ENCODE measurements at places on chromosomes 6 and 20.

DNA sequence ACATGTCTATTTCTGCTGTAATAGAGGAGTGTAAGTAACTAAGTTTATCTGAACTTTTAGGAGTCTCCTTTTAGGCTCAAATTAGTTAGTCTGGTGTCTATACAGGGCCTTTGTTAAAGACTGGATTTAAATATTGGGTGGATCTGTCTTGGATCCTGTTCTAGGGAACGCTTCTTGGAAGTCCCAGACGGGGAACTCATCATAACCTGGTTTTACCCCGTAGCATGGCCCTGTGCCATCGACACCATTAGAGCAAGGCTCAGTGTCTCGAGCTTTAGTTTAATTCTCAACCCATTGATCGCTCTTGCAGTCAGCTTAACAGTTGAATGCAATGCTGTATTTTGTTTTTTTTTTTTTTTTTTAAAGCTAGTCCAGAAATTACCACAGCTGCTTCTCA, 89.9 kb downstream of the CARMIL1 start:
- DNase-seq: no peak

DNA sequence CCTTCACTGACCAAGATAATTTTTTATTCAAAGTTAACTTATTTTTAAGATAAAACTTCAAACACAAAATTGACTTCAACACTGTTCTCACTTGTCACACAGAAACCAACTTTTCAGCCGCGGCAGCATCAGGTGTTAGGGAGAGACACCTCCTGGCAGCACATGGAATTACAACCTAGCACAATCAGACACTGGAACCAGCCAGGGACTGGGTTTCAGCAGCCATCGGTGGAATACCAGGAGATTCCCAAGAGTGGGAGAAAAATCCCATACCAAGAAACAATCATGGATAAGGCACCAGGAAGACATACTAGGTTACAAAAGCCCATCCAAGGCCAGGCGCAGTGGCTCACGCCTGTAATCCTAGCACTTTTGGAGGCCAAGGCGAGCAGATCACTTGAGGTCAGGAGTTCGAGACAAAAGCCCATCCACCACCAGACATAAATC, 70.0 kb downstream of the SNX5 start:
- peak; percentile 79 for DNase-seq

DNA sequence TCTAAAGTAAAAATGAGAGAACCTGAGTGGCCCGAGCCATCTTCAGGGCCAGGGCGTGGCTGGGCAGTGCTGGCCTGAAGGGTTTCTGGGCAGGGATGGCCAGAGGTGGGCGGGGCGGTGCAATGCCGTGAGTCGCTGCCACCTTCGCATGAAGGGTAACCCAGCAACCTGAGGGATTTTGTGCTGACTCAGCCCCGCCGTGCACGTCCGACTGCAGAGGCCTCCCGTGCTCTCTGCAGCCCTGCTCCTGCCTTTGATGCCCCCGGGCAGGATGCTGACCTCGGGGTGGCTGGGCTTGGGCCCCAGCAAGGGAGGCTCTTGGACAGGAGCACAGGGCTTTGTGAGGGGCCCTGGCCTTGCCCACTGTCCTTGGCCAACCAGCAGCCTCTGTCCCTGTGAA, 81.7 kb upstream of the GATA5 start:
- no peak for DNase-seq

DNA sequence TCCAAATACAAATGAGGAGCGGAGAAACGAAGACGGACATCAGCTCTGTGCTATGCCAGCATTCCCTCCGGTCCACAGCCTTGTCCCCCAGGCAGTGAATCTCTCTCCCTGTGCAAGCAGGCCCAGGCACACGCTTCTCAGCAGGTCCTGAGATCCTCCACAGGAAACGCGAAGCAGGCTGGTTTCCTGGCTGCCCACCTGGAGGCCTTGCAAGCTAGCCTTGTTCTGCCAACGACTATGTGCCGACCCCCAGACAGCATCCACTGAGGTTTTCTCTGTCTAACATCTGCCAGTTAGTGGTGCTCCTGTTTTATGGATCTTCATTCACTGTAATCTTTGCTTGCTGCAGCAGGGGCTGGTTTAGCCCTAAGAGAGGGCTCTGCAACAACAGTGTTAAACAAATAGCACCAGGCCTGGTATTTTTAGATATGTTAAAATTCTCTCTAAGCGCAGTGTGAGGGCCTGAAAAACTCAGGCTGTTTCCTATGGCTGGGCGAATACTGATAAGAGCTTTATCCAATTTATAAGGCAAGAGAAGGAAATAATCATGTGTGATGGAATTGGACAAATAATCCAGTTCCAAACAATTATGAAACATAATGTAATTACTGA, 386.0 kb upstream of the ARID1B start:
- no peak for DNase-seq

GRCh38 chr6:22928775-22929174, 359.4 kb downstream of the HDGFL1 start:
- no peak for DNase-seq

- DNase-seq: no peak
Observed at GRCh38 chr20:38937978-38938473, 11.8 kb downstream of the FAM83D start.

DNA sequence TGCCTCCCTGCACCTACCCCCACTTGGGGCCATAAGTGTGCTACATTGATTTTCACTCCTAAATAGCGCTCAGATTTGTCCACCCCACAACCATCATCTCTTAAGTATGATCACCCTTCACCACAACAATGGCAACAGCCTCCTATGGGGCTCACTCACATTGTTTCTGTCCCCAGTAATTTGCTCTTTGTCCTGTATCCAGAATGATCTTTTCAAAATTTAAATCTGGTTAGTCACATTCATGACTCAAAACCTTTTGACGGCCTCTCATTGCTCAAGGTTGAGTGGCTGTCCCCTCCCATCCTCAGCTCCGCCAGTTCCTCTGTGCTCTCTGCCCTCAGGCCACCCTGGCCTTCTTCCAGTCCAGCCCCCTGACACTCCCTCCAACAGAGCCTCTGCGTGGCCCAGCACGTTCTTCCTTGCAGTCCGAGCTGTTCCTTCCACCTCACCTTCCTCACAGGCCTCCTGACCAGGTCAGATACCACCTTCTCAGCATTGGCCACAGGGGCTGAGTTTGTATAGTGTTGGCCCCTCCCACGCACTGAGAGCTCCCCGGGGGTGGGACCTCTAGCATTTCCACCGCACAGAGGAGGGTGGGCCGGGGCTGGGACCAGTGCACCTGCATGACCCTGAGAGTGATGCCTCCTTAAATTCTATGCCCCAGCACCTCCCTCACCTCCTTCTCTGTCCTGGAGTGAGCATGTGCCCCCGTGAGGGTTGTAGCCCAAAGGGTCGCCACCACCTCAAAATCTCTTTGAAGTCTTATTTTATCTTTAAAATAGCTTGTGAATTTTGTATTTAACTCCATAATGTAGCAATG, 2.4 kb upstream of the PPP1R3G start:
- DNase-seq: peak; percentile 92

GRCh38 chr6:32609731-32610640, 20.3 kb upstream of the HLA-DRB1 start:
- DNase-seq: peak; percentile 81

- no peak for DNase-seq
Observed at GRCh38 chr20:38203337-38203980, 38.4 kb upstream of the TGM2 start.

- DNase-seq: no peak
Observed at GRCh38 chr6:124927806-124928205, 34.4 kb upstream of the RNF217 start.

DNA sequence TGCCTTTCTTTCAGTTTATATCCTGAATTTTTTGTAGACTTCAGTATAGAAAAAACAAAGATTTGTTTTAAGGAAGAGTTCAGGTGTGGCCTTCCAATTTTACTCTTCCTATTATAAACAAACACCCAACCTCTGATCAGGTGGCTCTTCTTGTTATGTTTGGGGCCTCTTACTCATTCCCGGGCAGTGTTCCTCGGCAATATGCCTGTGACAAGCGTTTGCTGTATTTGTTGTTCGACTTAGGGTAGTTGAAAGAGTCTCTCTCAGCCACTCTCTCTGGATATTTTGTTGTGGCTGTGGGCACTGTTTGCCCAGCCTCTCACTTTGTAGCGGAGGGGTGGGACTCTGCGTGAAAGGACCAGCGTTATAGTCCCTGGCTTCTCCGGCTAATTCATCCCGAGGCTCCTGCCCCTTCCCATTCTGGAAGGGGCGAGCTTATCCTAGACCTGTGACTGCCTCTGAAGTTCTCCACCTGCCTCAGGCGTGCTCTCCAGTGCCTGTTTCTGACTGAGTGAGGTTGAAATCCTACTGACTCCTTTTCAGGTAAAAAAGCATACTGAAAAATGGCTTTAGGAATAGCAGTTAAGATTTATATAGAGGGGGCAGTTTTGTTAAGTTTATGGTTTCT, 97.4 kb downstream of the PLCB4 start:
- no peak for DNase-seq

DNA sequence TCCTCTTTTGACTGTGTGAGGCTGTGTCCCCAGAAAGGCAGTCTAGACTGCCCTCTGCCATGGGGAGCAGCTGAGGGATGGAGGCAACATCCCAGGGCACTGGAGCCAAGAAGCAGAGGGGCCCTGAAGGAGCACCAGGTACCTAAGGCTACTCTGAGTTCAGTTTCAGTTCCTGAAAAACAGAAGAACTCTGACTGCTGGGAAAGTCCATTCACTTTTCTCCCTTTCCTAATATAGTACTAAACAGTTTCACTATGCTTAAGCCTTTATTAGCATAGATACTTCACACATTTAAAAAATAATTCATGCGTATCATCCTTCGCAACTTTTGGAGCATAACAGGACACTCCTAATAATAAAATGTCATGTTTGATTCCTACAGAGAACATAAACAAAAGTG, 130.0 kb downstream of the FOXC1 start:
- DNase-seq: no peak

GRCh38 chr20:14498772-14499171, 161.4 kb upstream of the FLRT3 start:
- no peak for DNase-seq
